NCI-H2171 treated with DMSO at 0.1 percent for 48 hours (cell line): ENCODE measurements at places on chromosomes 2 and 18.

- DNase-seq, result no peak
Measured at GRCh38 chr2:76977846-76978727, 544.1 kb downstream of the LRRTM4 start.

GRCh38 chr18:69945220-69946114 lies 2.2 kb downstream of the CD226 start:
- no peak for DNase-seq

- DNase-seq, result no peak
Measured at GRCh38 chr18:57748770-57749603, 54.1 kb downstream of the ATP8B1 start.

GRCh38 chr2:36556842-36557241 lies 41.1 kb downstream of the FEZ2 start:
- no peak for DNase-seq

- no peak for DNase-seq
Measured at GRCh38 chr2:85719609-85720240, 25.6 kb downstream of the GNLY start.

DNA sequence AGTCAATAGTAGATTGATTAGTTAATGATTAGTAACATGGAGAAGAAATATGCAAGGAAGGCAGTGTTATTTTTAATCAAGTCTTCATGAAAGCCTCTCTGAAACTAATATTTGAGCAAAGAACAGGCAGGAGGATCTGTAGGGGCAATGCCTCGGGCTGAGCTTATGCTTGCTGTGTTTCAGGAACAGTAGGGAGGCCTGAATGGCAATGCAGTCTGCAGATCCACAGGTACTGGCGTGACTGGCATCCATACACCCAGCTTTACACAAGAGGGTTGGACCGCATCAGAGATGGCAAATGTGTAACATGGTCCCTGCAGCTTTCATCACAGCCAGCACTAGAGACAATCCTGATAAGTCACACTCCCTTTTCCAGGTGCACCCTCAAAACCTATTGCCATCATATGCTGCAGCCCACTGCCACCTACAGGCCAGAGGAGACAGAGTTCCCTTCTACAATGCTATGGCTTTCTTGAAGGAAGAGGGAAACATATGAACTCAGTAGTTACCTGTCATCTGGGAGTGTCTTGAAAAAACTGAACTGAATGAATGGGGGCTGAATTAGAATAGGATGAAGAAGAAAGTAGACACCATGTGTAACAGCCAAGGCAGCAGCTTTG lies 582.4 kb upstream of the RAB6C start:
- DNase-seq, result peak; percentile 78

DNA sequence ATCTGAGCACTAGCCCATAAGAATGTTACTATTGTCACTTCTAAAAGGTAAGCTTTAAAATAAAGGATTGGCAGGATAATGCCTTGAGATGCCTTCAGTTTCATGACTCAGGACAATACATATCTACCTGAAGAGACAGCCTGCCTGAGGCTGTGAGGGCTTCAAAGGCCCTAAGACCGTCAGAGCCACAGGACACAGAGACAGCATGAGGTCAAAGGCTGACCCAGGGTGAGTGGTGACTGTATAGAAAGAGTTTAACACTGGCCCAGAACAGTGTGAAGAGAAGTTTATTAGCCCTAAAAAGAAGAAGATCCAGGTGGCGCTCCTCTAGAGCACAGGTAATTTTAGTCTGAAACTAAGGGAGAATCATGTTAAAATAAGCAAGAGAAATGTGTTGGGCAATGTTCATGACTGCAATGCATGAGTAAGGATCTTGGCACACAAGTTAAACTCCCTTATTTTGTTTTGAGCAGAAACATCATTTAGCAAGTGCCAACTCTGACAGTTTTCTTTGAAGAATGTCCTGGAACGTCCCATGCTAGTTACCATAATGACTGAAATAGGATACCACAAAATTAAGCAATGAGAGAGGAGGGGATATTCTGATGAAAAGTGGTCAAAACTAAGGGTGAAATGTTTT lies 78.1 kb upstream of the FAM110C start:
- no peak for DNase-seq

GRCh38 chr18:43635397-43635796 lies 358.1 kb upstream of the SYT4 start:
- peak; percentile 27 for DNase-seq

DNA sequence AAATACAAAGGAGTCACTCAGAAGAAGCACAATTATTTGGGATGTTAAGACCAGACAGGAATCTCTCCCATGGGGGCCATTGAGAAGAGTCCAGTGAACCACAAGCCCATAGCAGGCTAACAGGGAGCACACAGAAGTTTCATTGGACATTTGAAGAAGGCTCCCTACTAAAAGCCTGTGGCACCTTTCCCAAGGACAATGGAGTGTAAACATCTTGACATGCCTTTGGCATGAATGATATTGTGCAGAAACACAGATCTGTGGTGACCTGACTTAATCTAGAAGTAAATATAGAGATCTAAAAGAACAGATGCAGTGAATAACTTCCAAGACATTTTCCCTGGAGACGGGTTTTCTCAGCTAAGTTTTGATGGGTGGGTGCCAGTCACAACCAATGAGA lies 221.5 kb downstream of the EPHA4 start:
- DNase-seq, result no peak

DNA sequence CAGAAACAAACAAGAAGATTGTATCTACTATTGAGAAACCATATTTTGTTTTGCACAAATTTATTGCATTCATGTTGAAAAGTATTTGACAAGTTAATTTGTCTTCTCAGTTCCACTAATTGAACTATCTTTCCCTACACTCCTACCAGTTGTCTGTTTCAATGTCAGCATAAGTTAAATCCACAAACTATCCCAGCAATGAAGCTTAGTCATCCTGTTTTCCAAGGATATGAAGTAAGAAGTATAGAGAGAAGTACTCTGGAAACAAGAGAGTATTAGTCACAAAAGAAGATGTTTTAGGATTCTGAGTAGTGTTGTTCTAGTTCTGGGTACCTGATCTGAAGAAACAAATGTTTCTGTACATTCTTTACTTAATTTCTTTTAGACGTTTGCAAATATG lies 261.6 kb upstream of the ZNF804A start:
- no peak for DNase-seq

GRCh38 chr2:223652122-223652521 lies 50.0 kb upstream of the SCG2 start:
- no peak for DNase-seq

- DNase-seq, result no peak
Measured at GRCh38 chr2:68770271-68771111, 35.9 kb downstream of the ARHGAP25 start.

- no peak for DNase-seq
Measured at GRCh38 chr2:55133467-55134315, 83.4 kb upstream of the RTN4 start.

- DNase-seq, result no peak
Measured at GRCh38 chr2:63000801-63001200, 49.8 kb upstream of the OTX1 start.

GRCh38 chr18:22728481-22729105 lies 204.5 kb upstream of the RBBP8 start:
- DNase-seq, result no peak

- DNase-seq, result no peak
Measured at GRCh38 chr2:199466692-199467065, 8.9 kb upstream of the SATB2 start.

GRCh38 chr18:71105078-71105819 lies 816.4 kb downstream of the SOCS6 start:
- no peak for DNase-seq

- no peak for DNase-seq
Measured at GRCh38 chr2:230717600-230717999, 5.0 kb downstream of the CAB39 start.

GRCh38 chr2:99406137-99406536 lies 68.9 kb downstream of the EIF5B start:
- no peak for DNase-seq

- DNase-seq, result no peak
Measured at GRCh38 chr2:224259831-224260230, 142.1 kb downstream of the FAM124B start.

DNA sequence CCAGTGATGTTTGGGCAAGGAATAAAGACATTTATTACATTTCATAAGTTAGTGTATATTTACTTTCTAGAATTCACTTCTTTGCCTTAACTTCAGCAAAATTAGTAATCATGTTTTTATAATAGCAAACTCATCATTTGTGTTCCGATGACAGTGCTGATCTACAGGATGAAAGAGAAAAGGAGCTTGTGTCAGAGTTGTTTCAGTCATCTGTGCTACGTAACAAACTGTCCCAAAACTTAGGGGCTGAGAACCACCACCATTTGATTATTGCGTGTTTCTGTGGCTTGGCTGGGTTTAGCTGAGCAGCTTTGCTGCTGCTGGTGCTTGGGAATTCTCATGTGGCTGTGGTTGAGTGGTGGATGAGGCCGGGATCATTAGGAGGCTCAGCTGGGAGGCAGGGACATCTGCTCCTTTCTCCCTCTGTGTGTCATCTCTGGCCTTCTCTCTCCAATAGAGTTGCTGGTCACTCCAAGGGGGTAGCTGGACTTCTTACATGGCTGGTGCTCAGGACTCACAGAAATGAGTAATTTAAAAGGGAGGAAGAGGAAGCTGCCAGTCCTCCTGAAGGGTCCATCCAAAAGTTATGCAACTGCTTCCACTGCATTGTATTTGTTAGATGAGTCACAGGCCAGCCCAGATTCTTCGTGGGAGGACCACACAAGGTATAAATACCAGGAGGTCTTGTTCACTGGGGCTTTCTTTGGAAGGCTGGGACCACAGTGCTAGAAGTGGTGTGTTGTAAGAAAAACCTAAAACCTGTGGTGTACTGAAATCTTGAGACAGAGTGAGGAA lies 43.4 kb upstream of the HAAO start:
- no peak for DNase-seq

DNA sequence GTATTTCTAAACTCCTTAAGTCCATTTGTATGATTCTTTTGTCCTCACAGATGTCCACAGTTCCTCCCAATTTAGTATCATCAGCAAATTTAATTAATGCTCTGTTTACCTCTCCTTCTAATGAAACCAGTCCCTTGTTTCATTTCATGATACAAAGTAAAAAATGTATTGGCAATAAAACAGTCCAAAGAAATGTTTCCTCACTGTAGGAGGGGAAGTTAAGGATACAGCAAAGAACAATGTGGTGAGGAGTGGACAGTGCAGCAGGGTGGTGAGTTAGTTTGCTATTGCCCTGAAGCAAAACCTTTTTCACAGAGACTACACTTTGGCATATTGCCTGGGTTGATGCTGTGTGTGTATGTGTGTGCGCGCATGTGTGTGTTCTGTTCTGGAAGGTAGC lies 401.5 kb downstream of the ARHGAP15 start:
- no peak for DNase-seq

GRCh38 chr2:30492185-30492584 lies 45.1 kb downstream of the LCLAT1 start:
- no peak for DNase-seq

GRCh38 chr2:239143858-239144712 lies 256.7 kb downstream of the HDAC4 start:
- no peak for DNase-seq

DNA sequence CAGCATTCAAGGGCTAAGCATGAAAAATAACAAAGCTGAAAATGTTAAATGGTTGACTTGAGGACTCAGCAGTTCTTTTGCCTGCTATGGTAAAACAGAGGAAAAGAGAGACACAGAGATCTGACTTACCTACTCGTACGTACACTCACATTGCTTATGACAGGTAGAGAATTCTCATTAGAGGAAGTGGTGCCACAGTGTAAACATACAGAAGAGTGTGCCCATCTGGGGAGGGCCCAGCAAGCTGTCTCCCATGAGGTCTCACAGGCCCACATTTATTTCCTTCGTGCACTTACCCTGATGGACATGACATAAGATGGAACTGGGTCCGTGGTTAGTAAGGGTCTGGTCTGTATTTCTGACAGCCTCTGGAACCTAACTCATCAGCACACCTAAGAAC lies 729.1 kb downstream of the BCL11A start:
- peak; percentile 8 for DNase-seq

GRCh38 chr2:168536925-168537466 lies 80.9 kb downstream of the CERS6 start:
- DNase-seq, result no peak

DNA sequence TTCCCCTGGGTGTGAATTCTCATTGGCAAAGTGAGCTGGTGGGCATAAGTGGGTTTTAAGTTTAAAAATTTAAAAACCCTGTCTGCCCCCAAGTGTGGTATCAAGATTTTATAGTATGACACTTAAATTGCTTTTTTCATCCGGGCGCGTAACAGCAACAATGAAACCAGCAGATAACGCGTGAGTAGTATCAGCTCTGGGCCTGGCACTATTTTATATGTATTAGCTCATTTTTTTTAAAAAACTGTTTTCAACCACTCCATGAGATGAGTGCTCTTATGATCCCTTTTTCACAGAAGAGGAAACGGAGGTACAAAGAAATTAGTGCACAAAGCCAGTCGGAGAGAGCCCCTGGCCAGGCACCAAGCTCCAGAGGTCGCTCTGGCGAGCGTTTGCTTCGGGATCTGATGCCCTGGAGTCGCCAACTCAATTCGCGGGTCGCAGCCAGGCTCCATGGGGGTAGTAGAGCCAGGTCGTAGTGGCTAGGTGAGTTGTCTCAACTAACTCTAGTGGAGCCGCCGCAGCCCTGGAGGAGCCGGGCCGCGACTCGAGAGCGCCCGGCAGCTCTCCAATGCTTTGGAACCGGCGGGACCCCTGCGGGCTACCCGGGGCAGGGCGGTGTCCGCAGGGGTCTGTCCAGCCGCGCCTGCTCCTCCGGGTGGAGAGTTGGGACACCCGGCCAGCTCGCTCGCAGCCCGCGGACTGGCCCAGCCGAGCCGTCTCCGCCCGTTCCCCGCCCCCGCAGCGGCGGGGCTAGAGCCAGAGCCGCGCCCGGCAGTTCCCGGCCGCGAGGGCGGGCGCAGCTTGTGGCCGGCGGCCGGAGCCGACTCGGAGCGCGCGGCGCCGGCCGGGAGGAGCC lies at the start of gene IL1R1:
Gene IL1R1, plus strand, starts transcription at position 777 of the 859 bp plus-strand sequence. CDS start 14,979 bp downstream, outside the sequence.
- DNase-seq, result no peak

DNA sequence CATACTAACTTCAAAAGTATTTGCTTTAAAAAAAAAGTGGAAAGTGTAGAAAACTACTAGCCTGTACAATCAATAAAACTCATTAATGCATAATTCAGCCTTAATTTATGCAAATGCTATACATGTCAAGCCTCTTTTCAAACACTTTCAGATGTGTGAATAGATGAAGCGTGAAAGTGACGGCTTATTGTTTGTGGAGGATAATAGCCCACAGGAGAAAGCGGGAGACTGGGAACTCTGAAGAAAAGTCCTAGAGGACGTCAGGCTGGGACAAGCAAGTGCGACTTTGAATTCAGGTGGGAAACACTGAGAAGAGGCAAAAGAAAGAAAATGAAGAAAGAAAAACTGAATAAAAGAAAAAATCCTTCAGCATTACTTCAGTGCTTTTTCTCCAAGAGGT lies 108.5 kb downstream of the STK39 start:
- no peak for DNase-seq

GRCh38 chr2:108215794-108216211 lies 24.0 kb upstream of the SULT1C3 start:
- DNase-seq, result peak; percentile 29
